SHP77 (cell line): ENCODE measurements at places on chromosomes 5 and 9.
A peak's percentile ranks its signal among the peaks of the same experiment; 100 is the strongest.

- DNase-seq = no peak
These were observed 41.6 kb downstream of the SLC44A1 start for GRCh38 chr9:105286098-105286497.

DNA sequence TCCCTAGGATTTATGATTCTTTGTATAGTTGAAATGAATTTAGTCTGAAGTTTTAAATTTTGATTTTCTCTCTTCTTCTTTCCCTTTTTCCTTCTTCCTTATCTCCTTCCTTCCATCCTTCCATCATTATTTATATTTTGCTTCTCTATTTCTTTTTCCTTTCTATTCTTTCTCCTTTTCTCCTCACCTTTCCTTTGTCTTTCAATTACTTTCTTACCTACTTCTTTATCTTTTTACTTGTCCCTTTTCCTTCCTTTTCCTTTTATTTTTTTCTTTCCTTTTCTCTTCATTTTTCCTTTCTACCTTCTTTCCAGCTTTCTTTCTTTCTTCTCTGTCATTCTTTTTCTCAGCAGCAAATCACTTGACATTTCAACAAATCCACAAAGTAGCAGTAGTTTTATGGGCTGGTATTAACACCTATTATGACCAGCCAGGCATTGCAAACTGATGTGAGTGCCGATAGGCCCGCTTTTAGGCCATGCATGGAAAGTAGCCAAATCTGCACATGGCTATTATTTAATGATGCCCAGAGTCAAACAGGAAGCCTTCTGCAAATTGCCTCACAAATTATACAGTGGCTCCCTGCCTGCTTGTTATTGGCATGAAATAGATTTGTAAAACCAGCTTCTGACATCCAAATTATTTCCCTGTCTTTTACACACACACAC, 37.1 kb upstream of the NR3C1 start:
- peak; percentile 71 for DNase-seq

DNA sequence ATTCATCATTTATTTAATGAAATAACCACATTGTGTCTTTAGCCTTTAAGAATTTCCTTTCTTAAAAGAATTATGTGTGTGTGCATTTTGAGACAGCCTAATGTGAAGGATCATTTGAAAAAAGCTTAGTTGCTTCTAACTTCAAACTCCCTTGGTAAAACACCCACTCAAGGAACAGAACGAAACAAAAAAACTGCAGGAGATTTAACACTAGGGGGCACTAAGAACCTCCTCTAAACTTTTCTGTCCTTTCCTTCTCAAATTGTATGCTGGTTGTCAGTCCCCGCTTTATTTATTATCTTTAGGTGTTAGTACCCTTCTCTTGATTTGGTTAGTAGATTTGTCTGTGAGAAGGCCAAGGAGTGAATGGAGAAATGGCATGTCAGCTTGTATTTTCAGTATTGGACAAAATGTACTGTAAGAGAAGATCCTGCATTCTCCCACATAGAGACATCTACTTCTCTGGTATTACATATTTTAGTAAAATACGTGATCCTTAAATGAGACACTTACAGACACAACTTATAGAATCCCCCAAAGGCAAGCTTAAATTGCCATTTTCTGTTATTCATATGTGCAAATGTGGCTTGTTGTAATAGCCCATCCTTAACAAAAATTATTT, 229.7 kb downstream of the MRPS30 start:
- DNase-seq = peak; percentile 53

- DNase-seq = no peak
These were observed 145.9 kb downstream of the PRELID2 start for GRCh38 chr5:145689235-145689634.

- no peak for DNase-seq
These were observed 10.8 kb downstream of the KLF9 start for GRCh38 chr9:70403618-70404025.

DNA sequence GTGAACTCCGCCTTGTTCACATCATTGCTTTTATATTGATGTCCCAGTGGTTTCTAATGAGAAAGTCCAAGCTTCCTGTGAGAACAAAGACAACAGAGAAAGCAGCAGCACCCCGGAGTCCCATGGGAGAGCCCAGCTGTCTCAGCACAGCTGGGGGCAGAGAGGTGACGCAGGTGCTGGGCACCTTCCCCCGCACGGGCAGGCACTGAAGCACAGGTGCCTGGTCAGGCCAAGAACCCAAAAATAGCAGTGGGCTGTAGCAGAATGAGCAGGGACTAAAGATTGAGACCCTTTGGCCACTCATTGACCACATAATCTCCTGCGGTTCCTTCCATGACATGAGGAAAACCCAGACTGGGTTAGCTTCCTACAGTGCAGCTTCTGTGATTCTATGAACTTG, 18.8 kb downstream of the SRD5A1 start:
- DNase-seq = no peak

DNA sequence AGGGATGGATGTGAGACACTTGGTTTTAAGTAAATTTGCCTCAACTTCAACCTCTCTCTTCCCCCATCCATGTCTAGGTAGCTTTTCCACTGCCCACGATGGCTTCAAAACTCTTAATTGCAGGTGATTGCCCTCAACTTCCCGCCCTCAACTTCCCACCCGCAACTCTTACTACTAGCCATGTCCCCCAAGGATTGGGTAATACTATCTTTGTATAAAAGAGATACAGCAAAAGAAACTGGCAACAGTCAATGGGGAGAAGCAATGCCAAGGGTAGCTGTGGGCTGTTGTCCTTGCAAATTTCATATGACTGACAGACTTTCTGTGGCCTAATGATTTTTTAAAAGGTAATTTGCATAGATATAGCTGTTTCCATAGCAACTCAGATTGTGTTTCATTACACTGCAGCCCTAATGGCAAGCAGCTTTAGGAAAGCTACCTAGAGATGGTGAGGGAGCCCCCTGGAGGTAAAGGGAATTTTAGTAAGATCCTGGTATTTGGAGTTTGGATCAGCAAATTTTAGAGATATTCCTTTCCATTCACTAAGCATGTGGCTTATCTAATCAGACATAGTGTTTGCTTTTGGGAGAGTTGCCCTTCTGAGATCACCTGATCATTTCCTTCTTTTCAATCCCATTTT, 421.5 kb upstream of the DAP start:
- DNase-seq = peak; percentile 51

DNA sequence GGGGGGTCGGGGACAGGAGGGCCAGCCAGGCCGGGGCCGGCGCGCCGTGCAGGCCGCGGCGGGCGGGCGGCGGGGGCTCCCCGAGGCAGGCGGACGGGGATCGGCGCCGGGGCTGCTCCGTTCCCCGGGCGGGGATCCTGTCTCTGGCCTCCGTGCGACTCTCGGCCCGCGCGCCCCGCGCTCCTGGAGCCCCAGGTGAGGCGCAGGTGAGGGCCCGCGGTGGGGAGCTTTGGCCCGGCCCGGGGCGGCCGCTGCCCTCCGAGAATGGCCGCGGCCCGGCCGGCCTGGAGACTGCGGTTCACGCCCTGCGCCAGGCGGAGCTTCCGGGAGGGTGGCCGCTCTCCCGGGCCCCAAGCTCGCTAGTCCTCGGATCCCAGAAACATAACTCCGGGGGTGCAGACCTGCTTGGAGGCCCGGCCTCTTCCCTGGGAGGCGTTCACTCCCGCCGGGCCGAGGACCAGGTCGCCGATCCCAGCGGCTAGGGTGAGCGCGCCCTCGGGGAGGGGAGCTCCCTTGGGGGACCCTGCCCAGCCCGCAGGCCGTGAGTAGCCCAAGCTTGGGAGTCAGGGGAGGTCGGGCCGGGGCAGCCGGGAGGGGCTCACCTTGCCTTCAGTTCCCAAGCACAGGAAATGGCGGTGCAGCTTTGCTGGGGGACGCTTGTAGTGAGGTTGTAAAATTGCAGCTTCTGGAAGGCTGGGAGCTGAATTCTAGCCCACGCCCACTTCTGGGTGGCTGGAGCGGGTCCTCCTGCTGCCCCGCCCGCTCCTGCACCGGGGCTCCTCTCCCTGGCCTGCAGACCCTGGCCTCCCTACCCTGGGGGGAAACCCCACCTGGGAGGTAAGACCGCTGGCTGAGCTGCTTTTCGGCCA, 723 bp downstream of the PPP1R26 start:
- peak; percentile 51 for DNase-seq

DNA sequence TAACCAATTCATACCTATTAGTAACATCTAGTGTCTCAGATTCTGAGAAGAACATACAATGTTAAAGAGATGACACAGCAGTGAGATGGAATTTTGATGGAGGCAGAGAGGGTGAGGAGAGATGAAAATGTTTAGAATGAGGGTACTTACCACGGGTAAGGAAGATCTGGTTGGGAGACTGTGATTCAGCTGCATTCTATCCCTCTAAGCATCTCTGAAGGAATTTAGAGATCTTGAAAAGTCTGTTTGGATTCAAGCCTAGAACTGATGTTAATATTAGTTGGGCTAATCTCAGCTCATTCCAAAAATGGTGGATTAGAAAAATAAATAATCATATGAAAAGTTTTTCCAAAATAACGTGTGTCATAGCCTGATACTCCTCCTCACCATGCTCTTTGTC, 191.5 kb upstream of the CLINT1 start:
- DNase-seq = no peak

DNA sequence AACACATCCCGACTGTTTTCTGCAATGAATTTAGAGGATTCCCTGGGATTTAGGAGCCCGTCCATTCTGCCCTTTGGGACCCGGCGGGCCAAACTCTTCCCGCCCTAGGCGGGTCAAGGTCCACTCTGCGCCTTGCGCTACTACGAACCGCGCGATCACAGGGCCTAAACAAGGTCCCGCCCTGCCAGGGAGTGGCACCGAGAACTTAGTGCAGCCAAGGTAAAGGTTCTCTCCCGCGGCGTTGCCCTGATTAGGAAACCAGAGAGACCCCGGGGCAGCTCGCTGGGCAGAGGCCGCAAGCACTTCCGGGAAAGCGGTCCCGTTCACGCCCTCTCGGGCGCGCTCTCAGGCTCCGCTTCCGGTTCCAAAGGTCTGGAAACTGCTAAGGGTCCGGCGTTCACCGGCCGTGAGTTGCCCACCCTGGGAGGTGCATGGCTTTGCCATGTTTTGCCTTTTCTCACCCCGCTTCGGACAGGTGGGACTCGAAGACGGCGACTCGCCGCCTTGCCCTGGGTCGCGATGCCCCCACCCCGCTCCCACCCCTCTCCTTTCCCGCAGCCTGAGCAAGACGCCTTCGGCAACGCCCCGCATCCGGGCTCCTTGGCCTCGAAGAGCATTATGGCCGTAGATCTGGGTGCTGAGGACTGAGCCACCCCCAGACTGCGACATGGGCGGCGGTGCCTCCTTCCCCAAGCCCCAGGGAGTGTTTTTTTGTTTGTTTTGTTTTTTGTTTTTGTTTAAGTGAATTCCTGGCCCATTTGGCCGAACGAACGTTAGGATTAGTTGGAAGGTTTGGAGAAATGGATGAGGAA, 23.4 kb downstream of the HNRNPK start:
- peak; percentile 73 for DNase-seq

DNA sequence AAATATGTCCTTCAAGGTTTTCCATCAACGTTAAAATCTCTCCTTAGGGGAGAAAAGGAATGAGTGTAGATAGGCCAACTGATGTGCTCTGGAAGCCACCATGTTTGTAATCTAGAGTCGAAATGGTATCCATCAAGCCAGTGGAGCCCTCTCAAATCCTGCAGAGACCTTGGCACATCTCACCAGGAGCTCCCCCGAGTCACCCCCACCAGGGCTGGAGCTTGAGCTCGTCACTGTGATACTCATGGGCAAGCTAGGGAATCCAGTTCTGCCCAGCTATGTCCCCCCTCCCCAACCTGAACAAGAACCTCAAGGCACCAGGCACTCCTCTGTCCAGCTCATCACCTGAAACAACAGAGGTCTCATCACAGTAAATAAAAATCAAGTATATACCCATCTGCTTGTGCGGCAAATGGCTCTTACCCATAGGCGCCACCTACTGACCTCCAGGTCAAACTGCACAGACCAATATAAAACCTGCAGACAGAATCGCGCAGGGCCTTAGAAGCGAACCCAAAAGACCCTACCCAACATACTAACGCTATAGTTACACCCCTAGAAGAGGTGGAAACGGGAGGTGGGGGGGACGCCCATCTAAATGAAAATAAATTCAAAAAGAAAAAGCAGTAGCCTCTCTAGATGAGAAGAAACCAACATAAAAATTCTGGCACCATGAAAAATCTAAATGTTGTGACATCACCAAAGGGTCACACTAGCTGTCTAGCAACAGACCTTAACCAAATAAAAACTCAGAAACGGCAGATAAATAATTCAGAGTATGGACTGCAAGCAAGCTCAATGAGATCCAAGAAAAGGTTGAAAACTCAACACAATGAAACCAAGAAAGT, 75.0 kb downstream of the TTC39B start:
- peak; percentile 2 for DNase-seq

DNA sequence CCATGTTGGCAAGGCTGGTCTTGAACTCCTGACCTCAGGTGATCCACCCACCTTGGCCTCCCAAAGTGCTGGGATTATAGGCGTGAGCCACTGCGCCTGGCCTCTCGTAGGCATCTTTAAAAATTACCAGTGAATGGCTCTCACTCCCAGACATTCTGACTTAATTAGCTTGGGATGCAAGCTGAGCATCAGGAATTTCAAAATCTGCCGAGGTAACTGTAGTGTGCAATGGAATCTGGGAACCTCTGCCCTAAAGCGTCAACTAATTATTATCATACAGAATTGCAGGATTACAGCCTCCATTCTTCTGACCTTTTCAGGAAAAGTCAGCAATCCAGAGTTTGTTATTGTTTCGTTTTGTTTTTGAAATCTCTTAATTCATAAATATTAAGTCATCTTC, 213.4 kb upstream of the DMAC1 start:
- no peak for DNase-seq

- no peak for DNase-seq
These were observed 96.2 kb downstream of the ADRB2 start for GRCh38 chr5:148922606-148923005.

- no peak for DNase-seq
These were observed 31.7 kb upstream of the CCL21 start for GRCh38 chr9:34741628-34742027.

DNA sequence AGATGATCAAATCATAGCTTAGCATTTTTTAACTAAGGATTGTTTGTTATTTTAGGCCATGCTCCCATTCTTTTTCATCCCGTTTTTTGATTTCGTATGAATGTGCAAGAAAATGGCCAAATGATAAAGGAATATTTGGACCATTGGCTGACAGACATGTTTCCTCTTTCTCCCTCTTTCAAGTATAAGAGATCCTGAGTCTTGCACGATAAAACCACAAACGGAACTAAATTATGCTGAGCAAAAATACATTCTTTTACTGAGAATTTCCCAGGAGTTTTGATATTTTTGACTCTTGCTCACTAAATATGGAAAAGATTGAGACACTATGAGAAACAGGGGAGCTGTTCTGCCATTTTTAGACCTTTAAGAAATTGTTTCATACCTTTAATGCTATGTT, 90.4 kb upstream of the KLF9 start:
- no peak for DNase-seq

DNA sequence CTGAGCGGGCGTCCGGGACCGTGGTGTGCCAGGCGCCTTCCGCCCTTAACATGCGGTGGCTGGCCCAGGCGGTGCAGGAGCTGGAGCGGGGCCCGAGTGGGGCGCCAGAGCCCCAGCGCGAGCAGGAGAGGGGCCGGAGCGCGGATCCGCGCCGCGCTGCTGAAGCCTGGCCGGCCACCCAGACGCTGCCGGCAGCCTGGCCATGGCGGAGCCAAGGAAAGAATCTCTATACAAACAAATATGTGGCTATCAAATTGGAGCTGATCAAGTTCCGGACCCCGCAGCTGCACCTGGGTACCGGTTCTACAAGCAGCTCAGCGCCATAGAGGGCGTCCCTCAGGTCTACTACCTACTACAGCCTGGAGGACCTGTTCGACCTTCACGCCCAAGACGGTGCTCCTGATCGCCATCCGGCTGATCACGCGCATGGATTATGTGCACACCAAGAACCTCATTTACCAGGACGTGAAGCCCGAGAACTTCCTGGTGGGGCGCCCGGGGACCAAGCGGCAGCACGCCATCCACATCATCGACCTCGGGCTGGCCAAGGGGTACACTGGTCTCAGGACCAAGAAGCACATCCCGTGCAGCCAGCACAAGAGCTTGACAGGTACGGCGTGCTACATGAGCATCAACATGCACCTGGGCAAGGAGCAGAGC, 55.8 kb downstream of the JAK2 start:
- DNase-seq = no peak
